ENCODE measurements at places on chromosomes 6 and 20. TPM values are rescaled to one million over a fixed set of nuclear protein-coding genes. Genes with fewer than 3 reads are reported as not detected.

FAM217A gene
- total RNA-seq = not detected

OR2J1 gene
- total RNA-seq = not detected

ZNF165 gene
- 5.8 TPM for total RNA-seq

KAT14 gene
- 21.5 TPM for total RNA-seq

HEY2 gene
- total RNA-seq = 6.6 TPM

TSHZ2 gene
- not detected for total RNA-seq

GSTA3 gene
- not detected for total RNA-seq

GJA10 gene
- not detected for total RNA-seq

DNA sequence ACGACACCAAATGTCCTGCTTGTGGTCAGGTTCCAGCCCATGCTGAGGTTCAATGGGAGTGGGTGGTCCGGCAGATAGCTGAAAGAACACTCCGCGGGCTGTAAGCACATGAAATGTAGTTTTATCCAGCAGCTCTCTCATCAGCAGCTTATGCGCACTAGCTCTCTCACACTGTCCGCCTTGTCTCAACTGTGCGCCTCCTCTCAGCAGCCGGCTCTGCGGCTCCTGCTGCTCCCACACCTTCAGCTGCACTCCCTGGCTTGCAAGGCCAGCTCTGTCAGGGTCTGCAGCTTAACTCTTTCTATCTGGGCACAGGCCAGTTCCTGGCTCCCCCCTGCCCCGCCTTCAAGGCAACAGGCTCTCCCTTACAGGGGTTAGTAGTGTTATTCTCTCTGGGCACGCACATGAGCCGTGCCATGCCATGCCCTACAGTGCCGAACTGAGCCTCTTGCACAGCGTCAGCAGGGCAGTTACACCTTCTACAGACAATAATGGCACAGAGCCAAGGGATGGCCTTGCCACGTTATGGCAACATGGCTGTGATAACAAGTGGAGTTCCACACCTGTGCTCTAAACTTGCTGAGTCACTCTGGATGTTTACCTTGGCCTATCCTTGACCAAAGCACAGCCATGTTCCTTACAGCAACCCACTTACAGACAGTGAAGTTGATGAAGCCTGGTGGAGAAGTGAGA lies 84.0 kb upstream of the LRFN2 start:
- no peak for DNase-seq

DNA sequence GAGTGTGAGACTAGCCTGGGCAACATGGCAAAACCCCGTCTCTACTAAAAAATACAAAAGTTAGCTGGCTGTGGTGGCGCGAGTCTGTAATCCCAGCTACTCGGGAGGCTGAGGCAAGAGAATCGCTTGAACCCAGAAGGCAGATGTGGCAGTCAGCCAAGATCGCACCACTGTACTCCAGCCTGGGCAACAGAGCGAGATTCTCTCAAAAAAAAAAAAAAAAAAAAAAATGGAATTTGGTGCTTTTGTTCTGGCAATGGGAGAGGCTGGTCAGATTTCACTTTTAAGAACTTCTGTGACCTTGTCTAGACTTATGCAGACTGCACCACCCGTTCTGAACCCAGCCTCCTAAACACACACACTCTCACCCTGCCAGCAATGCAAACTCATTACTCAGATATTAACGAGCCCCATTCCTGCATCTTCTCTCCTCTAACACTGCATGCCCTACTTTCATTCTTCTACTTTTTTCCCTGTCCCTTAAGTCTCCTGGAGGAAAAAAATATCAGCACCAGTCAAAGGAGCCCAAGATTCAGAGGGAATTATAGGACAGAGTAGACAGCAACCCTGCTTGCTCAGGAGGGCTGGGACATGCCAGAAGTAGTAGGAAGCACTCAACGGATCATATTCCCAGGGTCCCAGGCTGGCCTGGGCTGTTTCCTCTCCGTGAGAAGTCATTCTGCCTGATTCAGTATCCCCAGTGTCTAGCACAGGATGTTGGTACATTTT lies 4.4 kb downstream of the MOCS1 start:
- DNase-seq = no peak

- DNase-seq = no peak
Observed at GRCh38 chr20:53708129-53708968, 114.7 kb upstream of the ZNF217 start.

DNA sequence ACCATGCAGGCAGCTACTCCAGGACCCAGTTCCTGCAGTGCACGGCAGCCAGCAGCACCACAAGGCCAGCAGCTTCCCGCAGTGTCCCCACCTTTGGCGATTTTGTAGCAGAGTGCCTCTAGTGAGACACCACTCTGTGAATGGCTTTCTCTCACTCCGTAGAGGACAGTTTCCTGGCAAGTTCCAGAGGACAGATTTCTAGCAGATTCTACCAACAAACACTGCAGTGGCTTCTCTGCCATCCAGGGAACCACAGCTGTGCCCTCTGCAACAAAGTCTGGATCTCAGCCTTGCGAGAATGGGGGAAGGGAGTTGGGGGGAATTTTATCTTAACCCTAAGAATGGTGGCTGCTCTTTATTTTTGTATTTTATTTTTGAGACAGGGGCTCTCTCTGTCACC lies 28.7 kb downstream of the SNHG17 start:
- no peak for DNase-seq

GRCh38 chr20:51220293-51220706 lies 197.4 kb upstream of the KCNG1 start:
- peak; percentile 76 for DNase-seq

- DNase-seq = no peak
Observed at GRCh38 chr6:14243597-14243996, 126.0 kb downstream of the CD83 start.

DNA sequence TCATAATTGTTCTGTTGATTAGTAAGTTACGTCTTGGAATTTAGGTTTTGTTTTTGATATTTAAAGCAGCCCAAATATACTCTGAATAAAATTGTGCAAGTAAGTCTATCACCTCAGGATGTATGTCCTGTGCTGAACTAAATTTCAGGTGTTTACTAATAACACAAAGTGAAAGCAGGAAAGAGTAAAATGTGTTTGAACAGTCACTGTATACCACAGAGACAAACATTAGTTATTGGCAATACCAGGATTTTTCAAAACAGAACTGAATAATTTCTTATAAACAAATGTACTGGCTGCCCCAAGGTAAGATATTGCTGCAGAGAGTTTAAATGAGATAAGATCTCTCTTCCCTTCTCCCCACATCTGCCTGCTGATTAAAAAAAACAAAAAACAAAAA lies 404.7 kb upstream of the RUNX2 start:
- DNase-seq = no peak

GRCh38 chr6:10300071-10300470 lies 114.8 kb downstream of the TFAP2A start:
- no peak for DNase-seq

DNA sequence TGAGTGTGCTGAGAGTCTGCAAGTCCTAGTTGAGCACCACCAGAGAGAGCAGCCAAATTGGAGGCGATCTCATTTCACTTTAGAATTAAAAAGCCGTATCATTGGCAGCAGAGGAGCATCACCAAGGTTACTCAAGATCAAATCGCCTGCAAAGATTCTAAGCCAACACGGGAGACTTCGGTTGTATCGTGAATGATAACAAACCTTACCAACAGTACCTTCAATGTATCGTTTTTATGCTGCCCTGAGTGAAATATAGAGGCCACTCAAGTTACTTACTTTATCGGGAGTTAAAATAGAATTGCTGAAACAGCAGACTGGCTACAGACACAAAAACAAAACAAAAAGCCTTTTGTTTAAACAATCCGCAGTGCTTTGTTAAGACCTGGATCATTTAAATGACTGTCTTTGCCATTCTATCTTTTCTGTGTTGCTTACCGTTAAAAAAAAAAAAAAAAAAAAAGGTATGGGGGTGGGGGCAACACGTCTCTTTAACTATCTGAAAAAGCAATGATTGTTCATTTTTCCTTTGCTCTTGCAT lies 14.2 kb downstream of the NHSL1 start:
- DNase-seq = no peak

DNA sequence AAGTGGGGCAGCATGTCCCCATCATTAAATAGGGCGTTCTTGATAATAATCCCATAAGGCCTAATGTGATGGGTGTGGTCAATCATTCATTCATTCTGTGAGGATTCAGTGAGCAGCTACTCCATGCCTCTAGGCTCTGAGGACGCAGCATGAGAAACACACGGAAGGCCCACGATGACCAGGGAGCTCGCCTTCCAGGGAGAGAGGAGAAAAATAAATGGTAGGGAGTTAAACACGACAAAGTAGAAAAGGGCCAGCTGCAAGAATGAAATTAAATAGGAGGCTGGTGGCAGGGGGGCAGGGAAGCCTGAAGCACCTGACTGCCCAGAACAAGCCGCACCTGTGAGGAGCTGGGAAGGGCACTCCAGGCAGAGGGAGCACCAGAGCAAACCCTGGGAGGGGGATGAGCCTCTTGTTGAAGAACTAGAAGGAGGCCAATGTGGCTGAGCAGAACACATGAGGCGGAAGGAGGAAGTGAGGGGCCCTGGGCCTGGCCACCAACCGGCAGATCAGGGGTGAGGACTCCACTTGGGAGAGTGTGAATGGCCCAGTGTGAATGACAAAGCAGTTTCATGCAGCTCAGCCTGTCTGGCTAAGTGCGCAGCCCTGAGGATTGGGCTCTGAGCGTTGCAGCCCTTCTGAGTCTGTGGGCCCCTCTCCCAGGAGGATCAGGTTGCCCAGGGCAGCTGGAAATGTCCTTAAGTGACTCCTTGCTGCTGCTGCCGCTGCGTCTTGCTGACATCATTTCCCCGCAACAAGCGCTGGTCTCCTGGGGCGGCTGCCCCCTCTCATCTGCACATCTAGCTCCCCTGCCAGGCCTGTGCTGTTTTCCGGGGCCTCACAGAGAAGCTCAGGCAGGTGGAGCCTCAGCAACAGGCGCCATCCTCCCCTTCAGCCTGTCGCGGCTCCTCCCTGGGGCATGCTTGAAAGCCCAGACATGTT lies 99.9 kb downstream of the CDH26 start:
- peak; percentile 83 for DNase-seq
